NCI-H1694 (cell line): ENCODE measurements at places on chromosomes 2 and 18.

DNA sequence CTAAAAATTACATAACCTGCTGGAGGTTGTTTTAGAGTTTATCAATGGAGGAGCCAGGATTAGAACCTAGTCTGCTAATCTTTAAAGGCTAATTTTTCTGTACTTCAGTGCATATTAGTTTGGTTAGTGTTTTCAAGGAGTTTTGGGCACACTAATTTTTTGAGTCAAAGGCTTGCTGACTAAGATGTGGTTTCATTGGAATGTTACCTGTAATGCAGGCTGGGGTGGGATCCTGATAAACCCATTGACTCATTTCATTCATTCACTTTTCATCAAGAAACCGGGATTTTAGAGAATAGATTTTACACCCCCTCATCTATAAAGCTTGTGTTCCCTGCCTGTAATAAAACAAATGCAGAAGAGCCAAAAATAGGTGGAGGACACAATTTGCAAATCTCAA, 91.9 kb upstream of the IL1R2 start:
- no peak for DNase-seq

GRCh38 chr2:189060096-189060642, 86.0 kb downstream of the COL3A1 start:
- no peak for DNase-seq

GRCh38 chr2:10449838-10450691, 1.9 kb upstream of the ODC1 start:
- no peak for DNase-seq

GRCh38 chr2:179020156-179020750, 29.7 kb downstream of the CCDC141 start:
- DNase-seq: peak; percentile 36

- no peak for DNase-seq
These were observed 24.6 kb downstream of the KIF3C start for GRCh38 chr2:25957743-25958142.
